WTC11 (cell line): ENCODE measurements at places on chromosomes 6 and 20.
A peak's percentile ranks its signal among the peaks of the same experiment; 100 is the strongest.

- H3K4me3 ChIP-seq: no peak overlapping the region
- peaks cover 10% of the 10 kb centered on the region for H3K36me3 ChIP-seq
- H3K27me3 ChIP-seq: no peaks in the 10 kb centered on the region
- peaks cover 6% of the 10 kb centered on the region for H3K4me1 ChIP-seq
- no peak overlapping the region for H3K27ac ChIP-seq
Measured at GRCh38 chr6:6661684-6662083, 73.2 kb downstream of the LY86 start.

DNA sequence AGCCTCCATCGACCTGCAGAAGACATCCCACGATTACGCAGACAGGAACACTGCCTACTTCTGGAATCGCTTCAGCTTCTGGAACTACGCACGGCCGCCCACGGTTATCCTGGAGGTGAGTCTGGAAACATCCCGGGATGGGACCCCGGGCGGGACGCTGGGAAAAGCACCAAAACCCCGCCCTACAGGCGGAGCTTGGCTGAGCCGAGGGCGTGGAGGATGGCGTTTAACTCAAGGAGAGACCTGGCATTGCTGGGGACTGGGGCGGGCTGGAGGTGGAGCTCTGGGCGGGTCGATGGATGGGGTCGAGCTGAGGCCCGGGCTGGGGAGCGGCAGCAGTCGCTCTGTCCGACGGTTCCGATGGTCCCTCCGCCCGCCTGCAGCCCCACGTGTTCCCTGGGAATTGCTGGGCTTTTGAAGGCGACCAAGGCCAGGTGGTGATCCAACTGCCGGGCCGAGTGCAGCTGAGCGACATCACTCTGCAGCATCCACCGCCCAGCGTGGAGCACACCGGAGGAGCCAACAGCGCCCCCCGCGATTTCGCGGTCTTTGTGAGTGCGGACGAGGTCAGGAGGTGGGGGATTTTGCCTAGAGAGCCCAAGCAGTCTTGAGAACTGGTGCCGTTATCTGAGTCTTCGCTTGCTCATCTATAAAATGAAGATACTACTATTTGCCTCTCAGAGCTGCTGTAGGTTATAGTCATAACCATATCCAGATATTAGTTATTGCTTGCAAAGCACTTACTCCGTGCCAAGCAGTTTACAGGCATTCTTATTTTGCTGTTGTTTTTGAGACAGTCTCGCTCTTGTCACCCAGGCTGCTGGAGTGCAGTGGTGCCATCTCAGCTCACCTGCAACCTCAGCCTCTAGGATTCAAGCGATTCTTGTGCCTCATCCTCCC, 3.8 kb downstream of the SPAG4 start:
- peak; percentile 96 for DNase-seq
- H3K27me3 ChIP-seq: peaks cover 18% of the 10 kb centered on the region
- H3K27ac ChIP-seq: peak overlapping the region; percentile 86; the same call in 1 of the 2 replicates
- H3K36me3 ChIP-seq: no peaks in the 10 kb centered on the region
- peak overlapping the region; percentile 89 for H3K4me3 ChIP-seq

GRCh38 chr6:138012682-138013081, 94.5 kb downstream of the PERP start:
- H3K36me3 ChIP-seq: no peaks in the 10 kb centered on the region
- DNase-seq: no peak
- peaks cover 7% of the 10 kb centered on the region; the same call in 1 of the 2 replicates for H3K4me1 ChIP-seq
- no peak overlapping the region for H3K4me3 ChIP-seq
- H3K27ac ChIP-seq: no peak overlapping the region

GRCh38 chr20:33864324-33864963, 53.3 kb downstream of the CHMP4B start:
- H3K27me3 ChIP-seq: no peaks in the 10 kb centered on the region
- H3K4me1 ChIP-seq: peaks cover 16% of the 10 kb centered on the region
